SJSA1 (cell line): ENCODE measurements at places on chromosomes 12 and 14. TPM values are rescaled to one million over a fixed set of nuclear protein-coding genes. Genes with fewer than 3 reads are reported as not detected.

Gene NCOR2
- total RNA-seq: 40.0 and 44.3 TPM in 2 replicates

Gene KRT6A
- not detected in 2 replicates for total RNA-seq

DNA sequence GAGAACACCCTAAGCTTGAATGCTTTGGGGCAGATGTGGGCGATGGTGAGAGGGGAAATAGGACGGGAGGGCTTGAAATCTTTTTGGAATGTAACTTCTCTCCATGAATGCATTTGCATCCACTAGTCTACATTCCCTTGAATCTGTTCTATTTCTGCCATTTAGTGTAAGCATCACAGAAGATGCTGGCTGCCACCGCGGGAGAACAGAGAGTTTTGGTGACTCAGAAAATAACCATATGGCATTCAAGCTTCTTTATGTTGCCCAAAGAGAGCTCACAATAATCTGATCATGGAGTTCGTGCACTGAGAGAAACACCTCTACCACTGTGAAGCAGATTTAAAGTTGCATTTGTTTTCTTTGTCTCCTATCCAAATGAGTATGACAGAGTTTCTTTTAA lies 52.6 kb upstream of the OTX2 start:
- H3K4me1 ChIP-seq: no peaks in the 10 kb centered on the region
- H3K27ac ChIP-seq: no peak overlapping the region
- no peak overlapping the region for H3K4me3 ChIP-seq

DNA sequence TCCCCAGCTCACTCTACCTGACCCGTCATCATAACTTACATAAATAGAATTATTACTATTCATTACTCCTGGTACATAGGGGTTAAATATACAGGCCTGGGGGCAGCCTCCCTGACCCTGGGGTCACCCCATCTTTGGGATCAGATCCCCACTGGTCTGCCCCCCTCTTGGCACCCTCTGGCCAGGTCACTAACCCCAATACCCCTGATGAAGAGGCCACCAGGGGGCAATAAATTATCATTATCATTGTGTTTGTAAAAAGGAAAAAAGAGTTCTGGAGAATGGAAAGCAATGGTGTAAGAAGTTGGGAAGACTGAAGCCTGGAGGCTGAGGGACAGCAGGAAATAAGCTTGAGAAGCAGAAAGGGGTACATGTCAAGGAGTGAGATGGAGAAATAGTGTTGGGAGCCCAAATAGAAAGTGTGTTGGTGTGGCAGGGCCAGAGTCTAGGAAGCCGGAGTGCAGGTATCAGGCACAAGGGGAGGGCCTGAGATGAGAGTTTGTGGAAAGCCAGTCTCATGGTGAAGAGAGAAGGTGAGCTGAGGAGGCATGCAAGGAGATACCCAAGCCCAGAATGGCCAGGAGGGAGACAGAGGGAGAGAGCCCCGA lies 6.1 kb upstream of the AAAS start:
- H3K4me3 ChIP-seq: no peak overlapping the region
- no peak for DNase-seq
- H3K27ac ChIP-seq: no peak overlapping the region
- peaks cover 14% of the 10 kb centered on the region for H3K4me1 ChIP-seq

DNA sequence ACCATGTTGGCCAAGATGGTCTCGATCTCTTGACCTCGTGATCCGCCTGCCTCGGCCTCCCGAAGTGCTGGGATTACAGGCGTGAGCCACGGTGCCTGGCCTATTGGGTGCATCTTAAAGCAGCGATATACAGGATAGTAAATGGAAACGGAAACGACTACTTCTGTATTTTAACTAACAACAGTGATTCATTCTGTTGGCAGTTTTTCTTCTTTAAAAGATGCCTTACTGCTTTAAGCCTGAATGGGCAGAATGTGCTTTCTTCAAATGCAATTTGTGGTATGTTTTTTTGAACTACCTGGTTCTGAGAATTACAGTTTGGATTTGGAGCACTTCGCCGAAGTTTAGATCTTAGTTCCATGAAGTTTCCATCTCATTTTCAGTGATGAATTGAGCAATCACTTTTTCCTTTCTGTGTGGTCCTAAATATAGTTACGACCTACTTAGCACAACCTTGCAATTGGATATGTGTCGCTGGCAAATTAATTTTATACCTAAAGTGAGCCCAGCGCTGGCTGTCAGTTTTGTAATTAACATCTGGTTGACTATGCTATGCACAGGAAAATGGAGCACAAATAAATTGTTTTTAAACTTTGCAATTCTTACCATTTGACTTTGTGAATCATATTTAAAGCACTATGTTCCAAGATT lies 53.6 kb upstream of the EIF5 start:
- no peak overlapping the region for H3K4me3 ChIP-seq
- DNase-seq: no peak
- H3K27me3 ChIP-seq: no peaks in the 10 kb centered on the region
- no peaks in the 10 kb centered on the region for H3K4me1 ChIP-seq
- H3K27ac ChIP-seq: no peak overlapping the region

DNA sequence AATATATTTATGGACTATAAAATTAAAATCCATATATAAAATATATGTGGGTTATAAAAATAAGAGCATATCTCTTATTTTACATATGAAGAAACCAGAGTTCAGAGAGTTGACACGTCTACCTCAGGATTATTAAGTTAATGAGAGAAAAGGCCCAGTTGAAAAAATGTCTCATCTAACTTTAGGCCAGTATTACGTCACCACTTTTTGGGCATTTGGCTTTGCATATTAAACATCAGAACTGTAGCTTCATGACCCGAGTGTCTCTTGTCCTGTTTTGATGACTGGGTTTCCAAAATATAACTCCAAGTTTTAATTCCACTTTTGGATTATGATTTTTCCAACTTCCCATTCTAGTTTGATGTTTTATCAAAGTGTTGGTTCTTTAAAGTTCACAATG lies 1026.1 kb downstream of the SLC6A15 start:
- no peak overlapping the region for H3K4me3 ChIP-seq
- H3K36me3 ChIP-seq: no peaks in the 10 kb centered on the region
- no peak for DNase-seq
- H3K27ac ChIP-seq: no peak overlapping the region
- no peaks in the 10 kb centered on the region for H3K4me1 ChIP-seq
- H3K27me3 ChIP-seq: no peaks in the 10 kb centered on the region

- no peaks in the 10 kb centered on the region for H3K27me3 ChIP-seq
- peaks cover 36% of the 10 kb centered on the region for H3K4me1 ChIP-seq
- no peaks in the 10 kb centered on the region for H3K36me3 ChIP-seq
- H3K4me3 ChIP-seq: no peak overlapping the region
- no peak overlapping the region for H3K27ac ChIP-seq
Measured at GRCh38 chr14:25011095-25011494, 38.9 kb downstream of the STXBP6 start.

DNA sequence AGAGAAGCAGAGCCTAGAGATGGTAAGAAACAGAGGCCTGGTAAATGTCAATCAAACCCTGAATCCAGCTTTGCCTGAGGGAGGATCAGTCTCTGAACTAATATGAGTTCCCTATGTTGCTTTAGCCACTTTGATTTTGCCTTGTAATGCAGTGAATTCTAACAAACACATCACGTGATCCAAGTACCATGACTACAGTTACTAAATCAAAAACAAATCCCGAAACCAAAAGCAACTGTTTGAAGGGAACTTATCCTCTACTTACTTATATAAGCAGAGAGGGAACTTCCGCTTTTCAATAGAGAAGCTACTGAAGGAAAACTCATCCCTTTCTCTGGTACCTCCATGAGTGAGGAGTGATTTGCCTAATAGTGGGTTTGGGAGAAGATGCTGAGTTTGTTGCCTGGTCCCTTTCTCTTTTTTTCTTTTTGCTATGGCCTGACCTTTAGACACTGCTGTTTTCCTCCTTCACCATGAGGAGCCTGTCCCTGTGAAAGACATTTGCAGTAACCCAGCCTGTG lies 7.7 kb upstream of the PPTC7 start:
- DNase-seq: no peak
- no peak overlapping the region for H3K27ac ChIP-seq

DNA sequence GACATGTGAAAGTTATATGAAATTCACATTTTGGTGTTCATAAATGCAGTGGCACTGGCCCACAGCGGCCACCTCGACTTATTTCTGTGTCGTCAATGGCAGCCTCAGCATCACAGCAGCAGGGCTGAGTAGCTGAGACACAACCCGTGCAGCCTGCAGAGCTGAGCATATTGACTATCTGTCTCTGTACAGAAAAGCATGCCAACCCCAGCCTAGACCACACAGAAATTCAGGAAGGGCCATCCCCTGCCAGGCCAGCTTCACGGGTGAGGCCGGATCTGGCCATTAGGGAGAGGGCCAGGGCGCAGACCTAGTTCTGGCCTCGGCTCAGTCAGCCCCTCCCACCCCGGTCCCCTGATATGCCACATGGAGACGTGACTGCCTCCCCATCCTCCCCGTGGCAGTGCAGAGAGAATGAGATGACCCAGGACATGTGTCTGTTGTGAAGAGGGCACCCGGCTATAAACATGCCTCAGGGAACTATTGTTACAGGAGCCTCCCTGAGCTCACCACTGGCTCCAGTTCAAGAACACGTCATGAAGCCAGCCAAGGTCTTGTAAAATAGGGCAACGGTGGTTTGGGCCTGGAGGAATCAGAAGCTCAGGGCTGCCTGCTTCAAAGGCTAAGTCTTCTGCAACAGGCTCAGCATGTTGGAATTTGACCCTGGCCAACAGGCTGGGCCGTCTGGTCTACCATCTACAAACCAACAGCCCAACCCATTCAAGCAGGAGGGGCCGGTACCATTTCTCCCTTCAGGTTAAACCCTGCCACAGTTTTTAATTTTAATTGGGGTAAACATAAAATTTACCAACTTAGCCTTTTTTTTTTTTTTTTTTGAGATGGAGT lies 25.5 kb downstream of the SCARB1 start:
- H3K36me3 ChIP-seq: no peaks in the 10 kb centered on the region
- H3K4me1 ChIP-seq: peaks cover 15% of the 10 kb centered on the region
- H3K27ac ChIP-seq: no peak overlapping the region
- no peaks in the 10 kb centered on the region for H3K27me3 ChIP-seq
- no peak overlapping the region for H3K4me3 ChIP-seq

GRCh38 chr12:118183155-118183554 lies 47.2 kb downstream of the PEBP1 start:
- peaks cover 14% of the 10 kb centered on the region for H3K36me3 ChIP-seq
- no peak for DNase-seq
- H3K27ac ChIP-seq: no peak overlapping the region
- H3K4me1 ChIP-seq: no peaks in the 10 kb centered on the region

GRCh38 chr14:32049361-32050088 lies 27.6 kb upstream of the ARHGAP5 start:
- no peak overlapping the region for H3K4me3 ChIP-seq
- no peaks in the 10 kb centered on the region for H3K36me3 ChIP-seq
- no peaks in the 10 kb centered on the region for H3K27me3 ChIP-seq
- no peak overlapping the region for H3K27ac ChIP-seq
- DNase-seq: no peak

DNA sequence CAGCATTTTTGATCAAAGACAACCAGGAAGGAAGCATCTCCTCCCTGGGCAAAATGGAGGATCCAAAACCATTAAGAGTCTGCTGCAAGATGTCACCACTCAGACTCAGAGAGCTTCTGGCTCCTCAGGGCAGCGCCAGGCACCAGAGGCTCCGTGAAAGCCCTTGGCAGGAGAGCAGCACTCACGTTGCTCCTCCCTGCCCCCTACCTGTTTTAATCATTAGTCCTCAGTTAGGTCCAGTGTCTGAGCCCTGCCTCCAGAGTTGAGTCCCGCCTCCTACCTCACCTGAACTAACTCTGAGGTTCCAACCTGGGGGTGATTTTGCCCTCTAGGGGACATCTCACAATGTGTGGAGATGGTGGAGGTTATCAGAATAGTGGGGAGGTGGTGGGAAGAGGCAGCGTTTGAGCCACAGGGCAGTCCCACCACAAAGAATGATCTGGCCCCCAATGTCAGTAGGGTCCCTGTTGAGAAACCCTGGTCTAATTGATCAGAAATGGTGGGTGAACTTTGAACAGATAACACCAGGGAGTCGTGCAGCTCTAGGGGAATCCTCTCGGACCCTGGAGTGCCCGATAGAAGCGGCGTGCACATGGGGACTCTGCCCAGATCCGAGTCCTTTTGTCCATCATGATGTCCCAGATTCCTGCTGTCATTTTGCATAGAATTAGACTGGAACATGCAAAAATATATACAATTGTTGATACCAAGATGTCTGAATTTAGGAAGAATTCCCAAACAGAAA lies 156.7 kb upstream of the DIO3 start:
- H3K27ac ChIP-seq: no peak overlapping the region
- H3K36me3 ChIP-seq: no peaks in the 10 kb centered on the region
- no peaks in the 10 kb centered on the region for H3K4me1 ChIP-seq
- no peaks in the 10 kb centered on the region for H3K27me3 ChIP-seq
- no peak for DNase-seq

- H3K4me3 ChIP-seq: no peak overlapping the region
- peak; percentile 69 for DNase-seq
- peak overlapping the region; percentile 47 for H3K27ac ChIP-seq
- H3K36me3 ChIP-seq: no peaks in the 10 kb centered on the region
- peaks cover 26% of the 10 kb centered on the region for H3K4me1 ChIP-seq
- H3K27me3 ChIP-seq: no peaks in the 10 kb centered on the region
Measured at GRCh38 chr14:86799244-86799647, 1193.7 kb downstream of the GALC start.

- H3K4me3 ChIP-seq: peak overlapping the region; percentile 79
- H3K27ac ChIP-seq: no peak overlapping the region
- peak; percentile 18 for DNase-seq
Measured at GRCh38 chr14:103716091-103716801, 636 bp downstream of the ZFYVE21 start.
